LHCN-M2 (cell line): ENCODE measurements at places on chromosomes 16 and 17. TPM values are rescaled to one million over a fixed set of nuclear protein-coding genes. Genes with fewer than 3 reads are reported as not detected.
A peak's percentile ranks its signal among the peaks of the same experiment; 100 is the strongest.

DCAKD gene
- 72.7 and 87.9 TPM in 2 replicates for total RNA-seq

- peak; percentile 24 for DNase-seq
These were observed 34.5 kb upstream of the USP22 start for GRCh38 chr17:21077281-21077680.

DNA sequence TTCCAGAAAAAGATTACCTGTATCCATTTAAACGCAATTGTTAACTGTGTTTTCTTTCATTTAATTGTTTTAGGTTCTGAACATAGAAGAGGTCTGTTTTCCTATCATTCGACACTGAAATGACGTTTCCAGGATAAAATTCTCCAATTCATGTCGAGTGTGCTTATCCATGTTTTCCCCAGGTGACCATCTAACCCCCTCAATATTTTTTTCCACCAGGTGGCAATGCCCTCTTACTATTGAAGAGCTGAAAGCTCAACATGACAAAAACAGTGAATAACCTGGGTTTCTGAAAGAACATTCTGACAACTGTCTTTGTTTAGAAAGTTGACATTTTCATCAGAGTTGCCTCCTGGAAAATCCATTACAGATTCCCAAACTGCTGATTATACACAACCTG is 948.7 kb downstream of the KCNJ2 start:
- DNase-seq, result peak; percentile 43

ACBD4 gene
- total RNA-seq, result 3.1 and 4.4 TPM in 2 replicates

TBX2 gene
- 5.6 and 7.5 TPM in 2 replicates for total RNA-seq

IFI35 gene
- total RNA-seq, result 12.6 and 26.3 TPM in 2 replicates

DNA sequence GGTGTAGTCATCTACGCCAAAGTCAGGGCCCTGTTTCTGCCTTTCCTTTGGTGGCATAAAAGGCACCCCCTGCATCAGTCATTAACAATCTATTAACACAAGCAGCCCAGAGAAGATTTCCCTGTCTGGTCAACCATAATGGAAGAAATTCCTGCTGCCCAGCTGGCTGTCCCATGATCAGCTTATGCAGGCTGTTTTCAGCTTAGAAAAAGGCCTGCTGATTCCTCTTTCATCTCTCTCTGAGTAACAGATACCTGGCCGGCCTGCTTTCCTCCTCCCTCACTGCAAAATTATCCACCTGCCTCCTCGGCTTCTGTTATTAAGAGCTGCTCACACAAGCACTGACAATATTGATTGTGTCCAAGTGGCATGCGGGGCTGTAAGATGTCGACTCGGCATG is 70.3 kb upstream of the MMP2 start:
- no peak for DNase-seq

FNDC8 gene
- total RNA-seq, result not detected in 2 replicates

DNA sequence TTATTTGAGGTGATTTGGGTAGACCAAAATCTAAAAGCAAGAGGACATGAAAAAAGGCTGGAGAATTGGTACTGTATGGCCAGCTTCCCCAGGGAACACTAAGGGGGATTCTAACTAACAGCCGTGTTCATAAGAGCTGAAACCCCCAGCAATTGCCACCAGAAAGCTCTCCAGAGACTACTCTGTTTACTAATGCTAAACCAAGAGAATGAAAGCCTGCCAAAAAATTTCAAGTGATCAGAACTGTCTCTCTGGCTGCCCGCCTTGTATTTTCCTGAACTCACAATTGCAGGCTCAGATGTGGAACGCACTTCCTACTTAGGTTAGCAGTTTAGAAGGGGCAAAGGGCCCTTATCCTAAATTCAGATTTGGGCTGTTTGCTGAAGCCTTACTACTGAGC is 24.1 kb downstream of the MYH10 start:
- no peak for DNase-seq

B4GALNT2 gene
- total RNA-seq, result not detected in 2 replicates

- DNase-seq, result no peak
These were observed 3.6 kb downstream of the RASD1 start for GRCh38 chr17:17492571-17492970.

GRCh38 chr16:85330694-85331188 is 218.5 kb upstream of the CIBAR2 start:
- DNase-seq, result peak; percentile 81

MMP28 gene
- total RNA-seq, result not detected in 2 replicates

DRC7 gene
- not detected in 2 replicates for total RNA-seq

DNA sequence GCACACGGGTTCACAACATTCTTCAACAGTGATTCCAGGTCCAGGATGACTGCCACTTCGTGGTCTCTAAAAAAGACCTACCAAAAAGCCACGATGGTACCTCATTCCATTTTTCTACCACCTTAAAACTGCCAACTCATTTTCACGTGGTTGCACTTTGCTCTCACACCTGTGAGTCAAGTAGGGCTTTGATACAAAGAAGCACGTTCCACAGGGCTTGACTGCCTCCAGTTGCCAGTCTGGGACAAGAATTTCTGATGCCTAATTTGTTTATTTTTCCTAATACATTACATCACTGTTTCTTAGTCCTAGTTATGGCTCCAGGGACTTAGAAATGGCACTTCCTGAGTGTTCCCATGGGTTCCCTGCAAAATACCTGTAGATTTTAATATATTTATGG is 911.6 kb upstream of the EEF2KMT start:
- DNase-seq, result no peak

GRCh38 chr16:70399951-70400350 is 38.9 kb downstream of the ST3GAL2 start:
- DNase-seq, result no peak

GRCh38 chr16:50591800-50592771 is 43.9 kb downstream of the NKD1 start:
- DNase-seq, result no peak

NPW gene
- 1.3 TPM in 2 replicates for total RNA-seq
